ENCODE measurements at places on chromosomes 7 and 10. TPM values are rescaled to one million over a fixed set of nuclear protein-coding genes. Genes with fewer than 3 reads are reported as not detected.

ADAM22 gene
- 5.4 TPM for total RNA-seq

ACTL6B gene
- not detected for total RNA-seq

NPC1L1 gene
- total RNA-seq = 0.10 TPM

NEUROG3 gene
- not detected for total RNA-seq

PRLHR gene
- total RNA-seq = not detected

ANXA8 gene
- not detected for total RNA-seq

LRRC18 gene
- not detected for total RNA-seq

CYP3A4 gene
- total RNA-seq = not detected
